ENCODE measurements at places on chromosomes 5 and 9.
A peak's percentile ranks its signal among the peaks of the same experiment; 100 is the strongest.

GRCh38 chr9:135884328-135885035, 22.9 kb downstream of the CAMSAP1 start:
- no peak for DNase-seq

GRCh38 chr9:2337131-2337530, 284.5 kb upstream of the VLDLR start:
- no peak for DNase-seq

DNA sequence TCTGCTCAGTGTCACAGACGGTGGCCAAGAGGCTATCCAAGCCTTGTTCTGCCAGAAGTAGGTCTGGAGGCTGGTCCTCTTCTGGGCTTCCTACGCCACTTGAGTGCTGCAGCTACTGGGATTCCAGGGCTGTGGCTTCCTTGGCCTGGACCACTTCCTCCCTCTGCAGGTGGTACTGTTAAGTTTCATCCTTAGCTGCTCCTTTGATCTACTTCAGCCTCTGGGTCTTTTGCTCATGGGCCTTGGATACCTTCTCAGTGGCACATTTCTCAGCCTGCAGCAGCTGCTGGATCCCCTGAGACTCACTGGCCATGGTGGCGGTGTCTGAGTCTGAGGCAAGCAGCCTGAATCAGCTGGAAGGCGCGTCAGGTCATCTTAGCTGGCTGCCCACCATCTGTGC, 10.3 kb downstream of the CNOT8 start:
- DNase-seq = no peak

DNA sequence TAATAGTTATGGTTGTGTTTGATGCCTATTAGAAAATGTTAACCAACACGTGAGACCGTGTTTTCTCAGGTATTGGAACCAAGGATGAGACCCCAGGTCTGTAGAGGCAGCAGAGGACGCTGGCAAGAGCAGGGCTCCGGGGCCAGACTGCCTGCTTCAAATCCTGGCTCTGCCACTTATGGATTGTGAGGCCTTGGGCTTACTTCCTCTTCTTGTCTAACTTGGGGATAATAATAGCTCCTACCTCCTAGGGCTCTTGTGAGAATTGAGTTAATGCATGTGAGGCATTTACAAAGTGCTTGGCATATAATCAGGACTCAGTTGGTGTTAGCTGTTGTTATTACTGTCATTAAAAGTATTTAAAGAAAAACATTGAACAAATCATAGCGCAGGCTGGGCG, 85.5 kb upstream of the PITX1 start:
- DNase-seq = no peak

- no peak for DNase-seq
Measured at GRCh38 chr5:154318691-154319090, 127.1 kb upstream of the SAP30L start.

GRCh38 chr9:2576631-2577030, 45.0 kb upstream of the VLDLR start:
- DNase-seq = no peak

- no peak for DNase-seq
Measured at GRCh38 chr5:167905919-167906853, 385.3 kb upstream of the WWC1 start.

- DNase-seq = no peak
Measured at GRCh38 chr9:124450241-124450924, at the start of gene ADGRD2. Gene ADGRD2 (plus strand): TSS chr9:124450451. CDS start chr9:124451667, 1,216 bp downstream.

DNA sequence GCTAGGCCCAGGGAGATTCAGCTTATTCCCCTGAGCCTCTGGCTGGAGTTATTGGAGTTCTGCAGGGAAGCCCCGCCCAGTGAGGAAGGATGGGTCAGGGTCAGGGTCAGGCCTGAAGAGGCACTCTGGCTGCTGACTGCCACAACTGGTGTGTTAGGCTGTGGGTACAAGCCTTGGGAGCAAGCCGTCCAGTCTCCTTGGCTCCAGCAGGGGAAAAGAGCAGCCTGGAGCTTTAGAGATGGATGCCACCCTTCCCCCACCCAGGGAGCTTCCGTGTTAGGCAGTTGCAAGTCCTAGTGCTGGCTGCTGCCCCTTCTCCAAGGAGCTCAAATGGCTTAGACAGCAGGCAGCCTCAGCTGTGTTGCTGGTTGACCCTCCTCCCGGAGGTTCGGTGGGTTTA, 34.4 kb upstream of the TAF11L2 start:
- no peak for DNase-seq

DNA sequence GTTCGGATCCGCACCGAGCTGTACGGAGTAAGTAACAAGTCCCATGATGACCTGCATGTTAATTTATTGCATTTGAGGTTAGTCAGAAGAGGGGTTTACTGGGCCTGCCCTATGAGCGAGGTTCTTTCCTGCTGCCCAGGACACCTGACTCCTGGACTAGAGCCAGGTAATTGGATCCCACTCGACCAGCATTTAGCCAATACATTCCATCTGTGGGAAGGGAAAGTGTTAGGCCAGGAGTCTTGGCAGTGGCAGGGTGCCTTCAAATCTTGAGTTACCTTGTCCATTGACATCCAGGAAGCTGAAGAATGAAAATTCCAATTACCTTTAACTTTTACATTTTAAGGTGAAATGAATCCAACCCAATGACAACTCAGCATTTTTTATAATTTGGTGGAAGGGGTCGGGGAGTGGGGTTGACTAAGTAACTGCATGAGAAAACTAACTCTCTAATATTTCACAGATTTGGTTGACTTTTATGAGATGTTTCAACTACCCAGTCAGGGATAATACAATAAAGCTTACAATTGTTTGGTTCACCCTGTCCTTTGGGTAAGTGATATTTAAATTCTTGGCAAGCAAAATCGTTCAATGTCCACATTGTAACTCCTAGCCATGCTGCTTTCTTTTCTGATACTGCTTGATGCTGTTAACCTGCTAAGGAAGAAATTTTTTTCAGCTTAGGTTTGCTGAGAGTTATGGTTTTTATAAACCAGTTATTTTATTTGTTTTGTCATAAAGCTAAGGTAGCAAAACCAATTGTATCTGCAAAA, 111.6 kb upstream of the IQGAP2 start:
- DNase-seq = no peak

DNA sequence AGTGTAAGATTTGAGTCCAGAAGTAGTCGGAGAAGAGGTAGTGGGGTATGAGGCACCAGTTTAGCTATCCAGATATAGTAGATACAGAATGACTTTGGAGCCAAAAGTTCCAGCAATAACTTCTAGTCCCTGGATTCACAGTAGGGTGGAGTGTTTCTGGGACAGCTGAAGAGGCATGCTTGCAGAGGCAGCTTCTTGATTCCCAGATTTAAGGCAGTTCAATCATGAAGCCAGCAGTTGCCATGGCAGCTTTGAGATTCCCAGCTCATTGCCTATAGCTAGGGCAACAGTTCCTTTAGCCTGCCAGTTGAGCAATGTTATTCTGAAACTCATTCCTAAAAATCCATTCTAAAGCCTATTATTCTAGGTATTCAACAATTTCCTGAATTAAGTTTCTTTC, 79.2 kb downstream of the LIX1 start:
- DNase-seq = no peak

GRCh38 chr9:78826527-78826926, 529.6 kb downstream of the PSAT1 start:
- no peak for DNase-seq

GRCh38 chr5:10904862-10905432, 143.9 kb upstream of the DAP start:
- DNase-seq = no peak

DNA sequence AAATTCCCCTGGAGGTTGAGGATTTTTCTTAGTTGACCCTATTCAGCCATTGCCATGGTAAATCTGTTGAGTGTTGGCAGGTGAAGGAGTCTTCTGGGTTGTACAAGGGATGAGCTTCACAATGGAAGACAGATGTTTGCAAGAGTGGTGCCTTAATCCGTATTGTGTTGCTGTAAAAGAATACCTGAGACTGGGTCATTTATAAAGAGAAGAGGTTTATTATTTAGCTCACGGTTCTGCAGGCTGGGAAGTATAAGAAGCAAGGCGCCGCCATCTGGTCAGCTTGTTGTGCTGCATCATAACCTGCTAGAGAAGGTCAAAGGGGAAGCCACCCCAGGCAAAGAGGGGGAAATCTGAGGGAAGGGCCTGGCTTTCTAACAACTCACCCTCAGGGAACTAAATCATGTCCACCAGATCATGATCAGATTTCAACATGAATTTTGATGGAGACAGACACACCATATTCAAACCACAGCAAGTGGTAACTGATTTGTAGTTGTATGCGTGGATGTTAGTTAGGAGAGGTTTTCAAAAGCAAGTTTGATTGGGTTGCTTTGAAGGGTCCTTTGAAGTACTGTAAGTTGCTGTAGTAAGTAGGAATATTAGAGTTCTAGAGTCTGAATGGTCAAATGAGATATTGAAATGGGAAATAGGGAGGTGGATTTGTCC, 2.5 kb downstream of the TNPO1 start:
- DNase-seq = peak; percentile 55

- DNase-seq = peak; percentile 78
Measured at GRCh38 chr5:39217365-39218281, 1.7 kb downstream of the FYB1 start.

DNA sequence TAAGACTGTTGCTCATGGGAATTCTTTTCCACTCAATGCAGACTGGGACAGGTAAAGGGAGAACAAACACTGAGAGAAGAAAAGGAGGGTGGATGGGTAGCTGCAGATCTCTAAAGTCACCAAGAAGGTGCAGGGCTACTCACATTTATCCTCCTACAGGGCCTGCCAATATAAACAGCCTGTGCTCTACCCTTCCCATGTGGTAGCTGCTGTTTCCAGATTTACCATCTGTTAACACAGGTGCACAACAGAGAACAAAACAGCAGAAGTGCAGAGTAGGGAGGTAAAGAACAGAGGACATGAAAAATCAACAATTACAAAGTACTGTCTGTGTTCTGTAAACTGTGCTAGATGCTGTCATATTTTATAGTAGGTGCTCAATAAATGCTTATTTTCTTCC, 26.0 kb downstream of the JAKMIP2 start:
- no peak for DNase-seq

DNA sequence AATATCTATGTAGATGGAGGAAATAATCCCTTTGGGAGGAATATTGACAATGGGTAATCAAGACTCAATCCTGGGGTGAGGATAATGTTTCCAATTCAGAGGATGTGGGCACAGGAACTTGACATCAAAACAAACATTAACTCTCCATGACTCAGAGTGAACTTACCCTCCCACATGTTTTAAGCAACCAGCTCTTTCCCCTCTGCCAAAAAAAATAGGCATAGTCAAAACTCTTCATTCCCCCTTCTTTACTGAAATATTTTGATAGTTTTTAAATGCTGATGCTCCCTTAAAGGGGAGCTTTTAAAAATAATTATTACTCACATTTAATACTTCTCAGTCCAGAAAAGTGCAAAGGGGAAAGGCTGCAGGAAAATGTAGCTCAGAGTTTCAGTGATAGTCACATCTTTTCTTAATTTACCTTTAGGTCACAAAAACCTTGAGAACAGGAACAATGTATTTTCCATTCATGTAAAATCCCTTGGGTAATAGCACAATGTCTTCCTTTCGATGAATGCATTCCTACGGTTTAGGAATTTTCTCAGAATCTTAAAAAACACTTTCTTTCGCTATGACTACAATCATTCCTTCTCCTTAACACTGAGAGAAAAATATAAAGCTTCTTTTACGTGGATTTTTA, 298.4 kb upstream of the GRAMD2B start:
- DNase-seq = no peak

All from ureter (tissue), 1 donor.